ENCODE measurements at places on chromosomes 4 and X. TPM values are rescaled to one million over a fixed set of nuclear protein-coding genes. Genes with fewer than 3 reads are reported as not detected.

The SPP1 gene
- 11.6 TPM for total RNA-seq

The NEK1 gene
- total RNA-seq: 7.4 TPM

The CWH43 gene
- 29.9 TPM for total RNA-seq

DNA sequence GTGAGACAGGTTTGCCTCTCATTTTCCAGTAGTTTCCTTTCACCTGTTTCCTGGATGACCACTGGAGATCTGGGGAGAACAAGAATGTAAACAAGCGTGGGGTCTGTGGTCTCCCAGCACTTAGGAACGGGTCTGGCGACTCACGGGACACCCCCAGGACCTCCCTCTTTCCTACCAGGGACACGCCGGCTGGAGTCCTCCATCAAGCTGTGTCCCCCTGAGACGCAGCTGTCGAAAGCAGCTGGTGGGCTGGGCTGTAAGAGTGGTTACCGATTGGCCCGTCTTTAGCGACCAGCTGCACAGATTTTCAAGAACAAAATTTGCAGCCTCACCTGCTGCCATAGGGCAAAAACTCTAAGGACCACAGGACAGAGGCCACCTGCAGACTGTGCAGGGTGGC, 11.9 kb downstream of the LRPAP1 start:
- no peaks in the 10 kb centered on the region for H3K27me3 ChIP-seq
- no peak overlapping the region for H3K27ac ChIP-seq
- H3K36me3 ChIP-seq: peaks cover 36% of the 10 kb centered on the region
- no peaks in the 10 kb centered on the region for H3K4me1 ChIP-seq
- DNase-seq: no peak
- H3K4me3 ChIP-seq: no peak overlapping the region

DNA sequence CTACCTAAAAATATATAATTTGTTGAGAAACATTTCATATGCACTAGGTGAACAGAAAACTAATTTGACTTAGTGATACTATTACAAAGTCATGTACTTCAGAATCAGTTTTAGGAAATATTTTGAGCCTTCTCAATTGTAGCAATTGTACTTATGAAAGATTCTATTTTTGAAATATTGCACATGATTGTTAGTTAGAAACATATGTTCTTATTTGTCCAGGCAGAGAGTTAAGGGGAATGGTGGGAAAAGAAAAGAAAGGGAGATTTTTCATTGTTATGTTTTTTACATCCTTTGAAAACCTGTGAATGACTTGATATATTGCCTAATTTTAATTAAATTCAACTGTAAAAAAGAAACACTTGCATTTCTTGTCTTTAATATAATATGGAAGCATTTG, 66.0 kb downstream of the GLRB start:
- no peaks in the 10 kb centered on the region for H3K27me3 ChIP-seq
- no peak overlapping the region for H3K27ac ChIP-seq
- no peak for DNase-seq
- H3K36me3 ChIP-seq: no peaks in the 10 kb centered on the region
- H3K4me1 ChIP-seq: no peaks in the 10 kb centered on the region
- H3K4me3 ChIP-seq: no peak overlapping the region

GRCh38 chr4:10747186-10747585, 62.6 kb upstream of the CLNK start:
- no peak overlapping the region for H3K4me3 ChIP-seq
- H3K36me3 ChIP-seq: no peaks in the 10 kb centered on the region
- no peaks in the 10 kb centered on the region for H3K27me3 ChIP-seq
- H3K27ac ChIP-seq: no peak overlapping the region

DNA sequence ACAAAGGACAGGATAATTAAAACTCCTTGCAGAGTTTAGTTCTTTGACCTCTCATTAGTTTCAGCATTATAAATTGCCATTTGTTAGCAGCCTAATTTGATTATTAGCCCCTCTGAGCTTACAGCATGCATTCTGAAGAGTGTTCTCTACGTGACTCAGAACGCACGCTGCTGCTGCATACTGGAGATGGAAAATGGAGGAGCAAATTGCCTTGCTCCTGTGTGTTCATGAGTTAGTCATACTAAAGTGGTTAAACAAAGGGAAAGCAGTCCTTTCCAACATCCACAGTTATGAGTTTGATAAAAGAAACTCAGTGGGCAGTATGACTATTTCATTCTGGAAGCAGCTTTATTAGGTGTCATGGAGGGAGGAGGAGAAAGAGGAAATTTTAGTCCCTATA, 922.5 kb downstream of the RPA4 start:
- no peak for DNase-seq
- H3K36me3 ChIP-seq: no peaks in the 10 kb centered on the region
- H3K27me3 ChIP-seq: no peaks in the 10 kb centered on the region
- H3K27ac ChIP-seq: no peak overlapping the region
- H3K4me1 ChIP-seq: no peaks in the 10 kb centered on the region
- H3K4me3 ChIP-seq: no peak overlapping the region

DNA sequence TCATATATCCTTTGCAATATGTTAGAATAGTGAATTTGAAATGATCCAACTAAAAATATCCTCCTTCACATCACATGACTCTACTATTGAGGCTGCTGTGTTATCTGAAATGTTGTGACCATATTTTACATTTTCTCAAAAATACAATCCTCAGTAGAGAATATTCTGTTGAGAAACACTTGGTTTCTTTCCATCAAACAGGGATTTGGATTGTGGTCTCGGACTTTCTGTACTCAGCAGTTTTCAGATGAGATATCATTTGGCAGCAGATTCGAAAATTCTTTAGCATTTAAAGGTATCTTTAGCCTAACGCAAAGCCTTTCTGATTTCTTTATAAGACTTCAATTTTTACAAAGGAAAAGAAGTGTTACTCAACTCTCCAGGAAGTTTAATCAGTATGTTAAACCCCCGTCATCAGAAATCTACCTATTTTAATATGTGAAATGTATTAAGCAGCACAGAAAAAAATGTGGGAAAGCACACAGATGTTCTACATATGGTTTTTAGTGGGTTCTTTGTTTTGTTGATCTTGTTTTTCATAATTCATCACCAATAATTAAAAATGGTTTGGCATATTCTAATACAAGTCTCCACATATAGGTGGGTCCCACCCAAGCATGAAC, 55.4 kb upstream of the ANXA3 start:
- no peak overlapping the region for H3K27ac ChIP-seq
- H3K4me1 ChIP-seq: no peaks in the 10 kb centered on the region
- H3K4me3 ChIP-seq: no peak overlapping the region
- H3K27me3 ChIP-seq: no peaks in the 10 kb centered on the region
- no peak for DNase-seq

GRCh38 chr4:146041139-146042004, 102.7 kb upstream of the ZNF827 start:
- no peaks in the 10 kb centered on the region for H3K27me3 ChIP-seq
- H3K27ac ChIP-seq: no peak overlapping the region
- no peaks in the 10 kb centered on the region for H3K36me3 ChIP-seq
- H3K4me1 ChIP-seq: no peaks in the 10 kb centered on the region
- no peak overlapping the region for H3K4me3 ChIP-seq

DNA sequence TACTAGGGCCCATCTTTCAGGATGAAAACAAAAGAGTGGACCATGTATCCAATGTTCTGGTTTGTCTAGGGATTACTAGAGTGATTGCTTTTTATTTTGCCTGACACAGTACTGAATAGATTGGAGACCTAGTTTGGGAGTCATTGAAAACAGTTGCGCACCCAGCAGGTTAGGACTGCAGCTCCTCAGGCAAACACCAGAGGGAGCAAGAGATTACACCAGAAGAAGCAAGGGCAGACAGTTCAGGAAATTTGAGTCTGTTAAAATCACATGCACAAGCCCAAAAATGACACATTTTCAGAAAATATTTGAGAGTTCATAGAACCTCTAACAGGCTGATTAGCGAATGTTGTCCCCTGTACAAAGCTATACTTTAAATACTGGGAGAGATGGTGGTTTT, 55.6 kb downstream of the CYLC1 start:
- H3K36me3 ChIP-seq: no peaks in the 10 kb centered on the region
- no peak for DNase-seq
- no peaks in the 10 kb centered on the region for H3K4me1 ChIP-seq

DNA sequence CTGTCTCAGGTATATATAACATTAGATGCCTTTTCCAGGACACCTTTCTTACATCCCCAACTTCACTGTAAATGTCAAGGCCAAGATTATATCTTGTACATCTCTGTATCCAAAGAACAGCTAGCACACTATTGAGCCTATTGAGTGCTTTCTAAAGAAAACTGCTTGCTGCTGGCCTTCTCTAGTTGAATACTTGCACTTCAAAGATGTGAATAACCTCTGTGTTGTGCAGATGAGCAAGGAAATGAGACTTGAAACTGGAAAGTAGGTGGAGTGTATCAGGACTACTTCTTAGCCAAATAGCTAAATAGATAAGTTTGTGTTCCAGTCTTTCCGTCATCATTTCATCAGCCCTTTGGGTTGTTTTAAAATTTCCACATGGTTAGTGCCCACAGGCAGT, 704.4 kb upstream of the AMOT start:
- no peak overlapping the region for H3K27ac ChIP-seq
- no peaks in the 10 kb centered on the region for H3K36me3 ChIP-seq
- no peaks in the 10 kb centered on the region for H3K4me1 ChIP-seq
- no peak overlapping the region for H3K4me3 ChIP-seq
- no peak for DNase-seq

- no peak within 1 kb of the TSS for H3K4me3 ChIP-seq
- H3K27me3 ChIP-seq: no peaks in the 10 kb centered on the region
- DNase-seq: no peak
Measured at GRCh38 chrX:115017455-115017854, at the start of gene IL13RA2. Gene IL13RA2 (minus strand): TSS chrX:115017616. CDS start chrX:115017269, 347 bp downstream.

- no peaks in the 10 kb centered on the region for H3K27me3 ChIP-seq
- DNase-seq: no peak
- no peaks in the 10 kb centered on the region for H3K4me1 ChIP-seq
- H3K27ac ChIP-seq: no peak overlapping the region
- no peaks in the 10 kb centered on the region for H3K36me3 ChIP-seq
Measured at GRCh38 chr4:143306788-143307187, 29.9 kb upstream of the GAB1 start.

GRCh38 chr4:145722561-145722960, 42.6 kb downstream of the C4orf51 start:
- DNase-seq: no peak
- H3K4me3 ChIP-seq: no peak overlapping the region
- no peaks in the 10 kb centered on the region for H3K36me3 ChIP-seq
- no peaks in the 10 kb centered on the region for H3K4me1 ChIP-seq
- no peaks in the 10 kb centered on the region for H3K27me3 ChIP-seq

DNA sequence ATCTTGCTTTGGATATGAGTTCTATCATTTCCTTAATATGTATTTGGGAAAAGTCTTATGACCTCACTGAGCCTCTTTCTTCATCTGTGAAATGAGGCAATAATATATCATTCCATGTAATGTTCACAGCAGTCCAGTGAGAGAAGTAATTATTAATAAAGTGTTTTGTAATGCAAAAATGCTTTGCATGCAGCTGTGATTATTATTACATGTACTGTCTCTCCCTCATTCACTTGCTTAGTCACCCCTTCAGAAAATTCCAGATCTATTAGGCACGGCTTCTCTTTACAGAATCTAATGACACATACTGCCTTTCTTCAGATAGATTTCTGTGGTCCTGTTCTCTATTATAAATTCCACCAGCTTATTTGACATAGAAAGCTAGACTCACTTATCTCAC, 53.5 kb upstream of the FGF13 start:
- H3K27me3 ChIP-seq: no peaks in the 10 kb centered on the region
- no peaks in the 10 kb centered on the region for H3K4me1 ChIP-seq
- H3K4me3 ChIP-seq: no peak overlapping the region
- no peaks in the 10 kb centered on the region for H3K36me3 ChIP-seq

- no peak overlapping the region for H3K4me3 ChIP-seq
- no peaks in the 10 kb centered on the region for H3K36me3 ChIP-seq
- no peak overlapping the region for H3K27ac ChIP-seq
- DNase-seq: no peak
Measured at GRCh38 chrX:1700757-1701156, 85.9 kb downstream of the ASMT start.

DNA sequence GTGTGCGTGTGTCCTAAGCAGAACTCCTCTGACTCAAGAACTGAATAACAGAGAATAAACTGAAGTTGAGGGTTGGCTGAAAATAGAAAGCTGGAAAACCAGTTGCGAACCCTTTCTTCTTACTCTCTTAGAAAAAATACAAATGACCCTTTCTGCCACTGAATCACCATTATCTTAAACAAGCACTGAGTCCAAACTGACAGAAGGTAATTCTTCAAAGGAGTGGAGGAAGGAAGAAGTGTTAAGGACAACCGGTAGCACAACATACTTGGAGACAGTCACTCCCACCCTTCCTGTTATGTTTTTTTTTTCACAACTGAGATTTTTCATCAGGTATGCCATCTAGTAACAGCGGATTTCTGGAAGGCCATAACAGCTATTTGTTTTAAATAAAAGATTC, 38.1 kb downstream of the HELQ start:
- no peak overlapping the region for H3K4me3 ChIP-seq
- H3K27me3 ChIP-seq: no peaks in the 10 kb centered on the region
- H3K36me3 ChIP-seq: no peaks in the 10 kb centered on the region
- no peak for DNase-seq
- no peak overlapping the region for H3K27ac ChIP-seq

Measured in colonic mucosa (tissue), 4 donors.